IMR-90 (cell line): ENCODE measurements at places on chromosomes 3 and 15. TPM values are rescaled to one million over a fixed set of nuclear protein-coding genes. Genes with fewer than 3 reads are reported as not detected.

The ERICH6 gene
- under 0.01 TPM in 1 of 2 replicates, not detected in the other for total RNA-seq

The ZCWPW2 gene
- total RNA-seq: 0.18 and 0.56 TPM in 2 replicates

The RTP3 gene
- total RNA-seq: 0.18 TPM in 1 of 2 replicates, not detected in the other

The CELF6 gene
- total RNA-seq: not detected in 2 replicates

The OR5K2 gene
- total RNA-seq: not detected in 2 replicates

The INSYN1 gene
- total RNA-seq: under 0.01 and 0.18 TPM in 2 replicates

The EPHA6 gene
- total RNA-seq: not detected in 2 replicates

The PRRT3 gene
- total RNA-seq: 0.72 and 1.4 TPM in 2 replicates

The ZPLD1 gene
- total RNA-seq: under 0.01 TPM in 2 replicates

The CSPG5 gene
- total RNA-seq: under 0.01 TPM in 2 replicates

The EAF2 gene
- total RNA-seq: 2.2 and 2.3 TPM in 2 replicates
